ENCODE measurements at places on chromosomes 4 and X.
A peak's percentile ranks its signal among the peaks of the same experiment; 100 is the strongest.

DNA sequence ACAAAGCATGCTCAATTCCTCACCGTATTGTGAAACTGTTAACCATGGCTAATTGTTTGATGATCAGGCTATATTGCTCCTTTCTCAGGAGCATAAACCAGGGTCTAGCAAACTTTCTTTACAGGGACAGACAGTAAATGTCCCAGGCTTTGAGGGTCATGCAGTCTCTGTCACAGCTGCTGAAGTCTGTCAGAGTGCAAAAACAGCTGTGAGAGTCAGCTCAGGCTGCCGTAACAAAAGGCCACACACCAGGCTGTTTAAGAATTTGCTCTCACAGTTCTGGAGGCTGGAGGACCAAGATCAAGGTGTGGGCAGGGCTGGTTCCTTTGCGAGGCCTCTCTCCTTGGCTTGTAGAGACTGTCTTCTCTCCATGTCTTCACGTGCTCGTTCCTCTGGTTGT lies 75.6 kb downstream of the GPR143 start:
- DNase-seq: no peak

DNA sequence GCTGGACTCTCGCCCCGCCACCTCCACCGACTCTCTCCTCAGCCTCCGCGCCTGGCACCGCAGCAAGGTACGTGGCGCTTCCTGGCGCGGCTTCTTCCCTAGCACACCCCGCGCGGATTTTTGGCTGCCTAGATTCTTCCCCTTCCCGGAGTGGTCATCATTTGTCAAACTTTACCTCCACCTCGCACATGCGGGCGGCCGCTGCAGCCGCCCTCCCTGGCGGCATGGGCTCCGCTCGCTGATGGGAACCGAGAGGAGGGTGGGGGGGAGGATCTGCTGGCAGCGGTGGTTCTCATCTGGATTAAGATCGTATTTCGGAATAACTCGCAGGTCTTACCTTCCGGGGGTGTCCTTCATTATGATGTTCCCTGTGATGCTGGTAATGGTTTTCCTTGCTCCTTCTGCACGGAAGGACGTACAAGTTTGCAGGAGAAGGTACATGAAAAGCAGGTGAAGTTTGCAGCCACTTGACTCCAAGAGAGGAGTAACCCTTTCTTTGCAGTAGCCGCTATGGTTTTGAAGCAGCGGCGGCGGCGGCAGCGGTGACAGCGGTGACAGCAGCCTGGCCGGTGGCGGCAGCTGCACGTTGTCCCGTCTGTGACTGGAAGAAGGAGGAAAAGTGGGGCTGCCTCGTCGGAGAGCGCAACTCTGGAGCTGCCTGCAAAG lies 2183.9 kb upstream of the TENM3 start:
- peak; percentile 58 for DNase-seq

- DNase-seq: no peak
These were observed 45.8 kb downstream of the BCORL1 start for GRCh38 chrX:130028196-130028595.

GRCh38 chr4:86944964-86945781 lies 10.4 kb downstream of the AFF1 start:
- DNase-seq: no peak

- DNase-seq: no peak
These were observed 42.5 kb downstream of the ZBTB49 start for GRCh38 chr4:4332529-4332928.

DNA sequence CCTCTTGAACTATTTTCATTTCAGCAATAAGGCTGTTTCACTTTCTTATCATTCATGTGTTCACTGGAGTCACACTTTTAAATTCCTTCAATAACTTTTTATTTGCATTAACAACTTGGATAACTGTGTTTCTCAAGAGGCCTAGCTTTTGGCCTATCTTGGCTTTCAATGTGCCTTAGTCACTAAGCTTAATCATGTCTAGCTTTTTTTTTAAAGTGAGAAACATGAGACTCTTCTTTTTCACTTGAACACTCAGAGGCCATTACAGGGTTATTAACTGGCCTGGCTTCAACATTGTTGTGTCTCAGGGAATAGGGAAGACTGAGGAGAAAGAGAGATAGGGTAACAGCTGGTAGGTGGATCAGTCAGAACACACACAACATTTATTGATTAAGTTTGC lies 64.0 kb upstream of the VCX2 start:
- DNase-seq: no peak

DNA sequence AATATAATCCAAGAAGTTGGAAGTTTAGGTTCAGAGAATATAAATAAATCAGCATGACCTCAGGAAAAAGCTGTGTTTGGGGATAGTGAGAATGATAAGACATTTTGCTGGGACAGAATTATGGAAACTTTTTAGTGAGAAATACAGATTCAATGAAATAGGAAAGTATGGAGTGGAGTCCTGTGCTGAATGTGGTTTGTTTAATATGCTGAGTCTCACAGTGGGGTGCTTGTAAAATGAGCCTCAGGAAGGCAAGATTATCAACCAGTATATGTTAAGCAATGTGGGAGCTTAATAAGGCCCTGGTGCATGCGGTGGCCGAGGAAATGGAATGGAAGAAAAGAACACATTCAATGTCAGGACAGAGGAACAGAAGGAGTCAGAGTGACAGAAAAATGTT lies 1554.7 kb upstream of the TENM3 start:
- DNase-seq: no peak

DNA sequence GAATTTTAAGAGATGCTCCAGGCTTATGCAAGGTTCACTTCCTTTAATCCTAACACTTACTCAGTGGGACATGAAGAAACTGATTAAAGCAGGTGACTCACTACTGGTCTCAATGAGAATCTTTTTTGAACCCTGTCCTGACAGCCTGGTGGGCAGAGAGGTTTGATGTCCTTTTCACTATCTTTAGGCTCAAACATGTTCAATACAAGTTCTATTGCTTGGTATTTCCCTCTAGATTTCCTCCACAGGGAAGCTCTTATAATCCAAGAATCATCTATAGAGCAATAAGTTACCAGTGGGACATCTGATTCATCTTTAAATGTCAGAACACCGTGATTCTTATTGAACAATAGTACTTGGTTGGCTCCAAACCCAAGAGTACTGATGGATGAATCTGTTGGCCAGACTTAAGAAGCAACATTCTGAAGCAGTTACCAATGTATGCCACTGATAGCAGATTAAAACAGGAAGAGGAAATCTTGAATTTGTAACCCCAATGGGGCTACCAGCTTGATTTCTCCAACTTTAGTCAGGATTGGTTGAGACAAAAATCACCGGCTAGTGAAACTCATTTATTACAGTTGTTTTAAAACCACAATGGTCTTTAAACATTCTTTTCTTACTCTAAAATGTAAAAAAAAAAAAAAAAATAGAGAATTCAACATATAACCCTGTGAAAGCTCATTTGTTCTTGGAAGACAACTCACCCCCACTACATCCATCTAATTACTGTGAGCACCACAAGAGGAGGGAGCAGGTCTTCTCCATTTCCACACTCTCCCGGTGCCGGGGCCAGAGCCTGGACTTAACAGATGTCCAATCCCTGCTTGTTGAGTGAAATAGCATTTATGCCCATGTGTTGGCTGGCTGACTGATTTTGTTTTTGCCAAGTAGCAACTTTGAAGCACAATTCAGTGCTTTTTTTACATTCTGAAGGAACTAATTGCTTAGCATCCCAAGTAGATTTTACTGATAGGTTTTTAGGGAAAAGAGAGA lies 43.3 kb downstream of the FGFBP1 start:
- DNase-seq: no peak

GRCh38 chrX:108122748-108123147 lies 31.2 kb downstream of the ATG4A start:
- DNase-seq: no peak

- no peak for DNase-seq
These were observed 566.4 kb upstream of the DIPK2B start for GRCh38 chrX:45766981-45767501.

- DNase-seq: no peak
These were observed 347.4 kb downstream of the BCOR start for GRCh38 chrX:39750256-39750790.

- DNase-seq: no peak
These were observed 102.1 kb downstream of the UCHL1 start for GRCh38 chr4:41358647-41359421.

DNA sequence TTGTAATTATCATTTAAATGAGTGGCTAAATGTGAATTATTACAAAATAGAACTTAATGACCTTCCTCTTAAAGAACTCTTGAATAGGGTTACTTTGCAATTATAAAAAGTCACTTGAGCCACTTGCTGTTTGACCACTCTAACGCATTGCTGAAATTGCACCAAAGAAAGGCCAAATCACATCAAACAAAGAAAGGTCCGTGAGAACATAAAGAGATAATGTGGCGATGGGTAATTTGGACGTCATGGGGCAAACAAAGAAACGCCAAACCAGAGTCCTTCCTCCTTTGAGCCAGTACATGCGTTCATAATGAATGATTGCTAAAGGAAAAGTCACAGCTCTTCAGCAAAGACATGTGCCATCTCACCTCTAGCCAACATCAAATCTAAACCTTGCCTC lies 229.8 kb upstream of the STS start:
- no peak for DNase-seq

GRCh38 chr4:154030746-154031145 lies 241.9 kb upstream of the SFRP2 start:
- no peak for DNase-seq

- no peak for DNase-seq
These were observed 447.1 kb downstream of the MID1IP1 start for GRCh38 chrX:39248330-39248729.

DNA sequence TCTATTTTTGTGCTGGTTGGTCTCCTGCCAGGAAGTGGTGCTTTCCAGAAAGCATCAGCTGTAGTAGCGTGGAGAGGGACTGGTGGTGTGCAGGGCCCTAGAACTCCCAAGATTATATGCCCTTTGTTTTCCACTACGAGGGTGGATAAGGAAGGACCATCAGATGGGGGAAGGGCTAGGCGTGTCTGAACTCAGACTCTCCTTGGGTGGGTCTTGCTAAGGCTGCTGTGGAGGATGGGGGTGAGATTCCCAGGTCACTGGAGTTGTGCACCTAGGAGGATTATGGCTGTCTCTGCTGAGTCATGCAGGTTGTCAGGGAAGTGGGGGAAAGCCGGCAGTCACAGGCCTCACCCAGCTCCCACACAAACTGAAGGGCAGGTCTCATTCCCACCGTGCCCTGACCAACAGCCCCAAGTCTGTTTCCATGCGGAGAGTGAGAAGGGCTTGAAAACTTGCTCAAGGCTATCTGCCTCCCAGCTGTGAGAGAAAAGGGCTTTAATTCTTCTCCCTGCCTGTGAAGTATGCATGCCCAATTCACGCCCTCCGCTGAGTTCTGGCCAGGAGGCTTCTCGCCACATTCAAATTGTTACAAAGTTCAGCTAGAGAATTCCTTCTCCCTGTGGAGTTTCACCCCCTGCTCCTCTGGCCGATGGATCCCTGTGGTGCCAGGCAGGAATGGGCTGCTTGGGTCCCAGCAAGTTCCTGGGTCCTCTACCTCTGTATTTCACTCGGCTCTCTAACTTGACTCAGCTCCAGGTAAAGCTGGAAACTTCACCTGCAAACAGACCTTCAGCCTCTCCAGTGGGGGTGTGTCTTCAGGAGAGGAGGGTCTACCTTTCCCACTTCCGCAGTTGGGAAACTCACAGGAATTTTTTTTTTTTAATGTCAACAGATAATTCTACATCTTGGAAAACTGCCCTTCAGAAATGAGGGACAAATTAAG lies 7.7 kb upstream of the CSTF2 start:
- DNase-seq: no peak
